ENCODE measurements at places on chromosomes 7 and 10.

DNA sequence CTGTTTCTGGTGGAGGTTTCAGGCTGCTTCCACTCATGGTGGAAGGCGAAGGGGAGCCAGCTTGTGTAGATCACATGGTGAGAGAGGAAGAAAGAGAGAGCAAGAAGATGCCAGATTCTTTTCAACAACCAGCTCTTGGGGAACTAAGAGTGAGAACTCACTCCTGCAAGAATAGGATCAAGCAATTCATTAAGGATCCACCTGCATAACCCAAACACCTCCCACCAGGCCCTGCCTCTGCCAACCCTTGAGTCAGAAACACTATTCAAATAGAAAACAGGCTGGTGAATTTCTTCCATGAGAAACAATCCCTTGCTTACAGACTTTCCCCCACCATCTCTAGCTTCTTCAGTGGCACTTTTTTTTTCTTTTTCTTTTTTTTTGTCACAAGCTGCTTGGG is 317.2 kb downstream of the GPR158 start:
- no peak for DNase-seq

DNA sequence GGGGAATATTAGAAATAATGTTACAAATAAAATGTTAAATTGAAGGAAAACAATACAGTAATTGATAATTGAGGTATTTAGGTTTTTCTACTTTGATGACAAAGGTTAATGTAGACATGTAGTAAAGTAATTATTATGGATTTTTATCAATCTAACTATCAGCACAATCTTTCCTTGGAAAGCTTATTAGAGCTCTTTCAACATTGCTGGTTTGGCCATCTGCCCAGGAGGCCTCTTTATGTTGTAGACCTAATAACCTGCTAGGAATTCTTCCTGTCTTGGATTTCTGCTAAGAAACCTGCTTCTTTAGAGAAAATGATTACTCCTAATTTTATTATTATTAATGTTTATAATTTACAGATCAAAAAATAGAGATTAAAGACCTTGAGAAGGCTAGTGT is 78.9 kb downstream of the CHRM2 start:
- no peak for DNase-seq

DNA sequence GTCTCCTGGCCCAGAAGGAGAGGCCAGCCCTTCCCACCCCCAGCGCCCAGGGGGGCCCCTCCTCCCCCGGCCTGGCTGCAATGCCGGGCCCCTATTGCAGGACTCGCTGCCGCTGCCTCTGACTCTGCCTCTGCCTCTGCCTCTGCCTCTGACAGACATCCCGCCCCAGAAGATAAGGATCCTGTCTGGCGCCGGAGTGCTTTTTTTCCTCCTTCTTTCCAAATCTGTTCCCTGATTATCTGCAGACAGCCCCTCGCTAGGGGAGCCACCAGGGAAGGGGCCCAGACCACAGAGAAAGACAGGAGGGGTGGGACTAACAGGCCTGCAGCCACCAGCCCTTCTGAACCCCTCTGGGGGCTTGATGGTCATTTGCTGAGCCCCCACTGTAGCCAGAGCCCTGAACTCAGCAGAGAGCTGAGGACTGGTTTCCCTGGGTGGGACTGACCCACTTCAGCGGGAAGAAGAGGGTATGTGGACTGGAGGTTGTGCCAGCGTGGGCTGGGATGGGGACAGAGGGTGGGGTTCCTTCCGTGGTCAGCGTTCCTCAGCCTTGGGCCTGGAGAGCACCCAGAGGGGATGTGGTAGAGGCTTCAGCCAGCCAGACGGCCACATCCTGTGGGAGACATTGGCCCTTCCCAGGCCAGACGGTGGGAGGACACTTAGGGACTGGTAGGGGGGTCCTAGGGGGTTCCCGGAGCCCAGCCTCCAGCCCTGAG is 22.8 kb downstream of the UNC5B start:
- DNase-seq, result no peak

GRCh38 chr7:112882511-112882910 is 92.3 kb upstream of the TMEM168 start:
- DNase-seq, result no peak

DNA sequence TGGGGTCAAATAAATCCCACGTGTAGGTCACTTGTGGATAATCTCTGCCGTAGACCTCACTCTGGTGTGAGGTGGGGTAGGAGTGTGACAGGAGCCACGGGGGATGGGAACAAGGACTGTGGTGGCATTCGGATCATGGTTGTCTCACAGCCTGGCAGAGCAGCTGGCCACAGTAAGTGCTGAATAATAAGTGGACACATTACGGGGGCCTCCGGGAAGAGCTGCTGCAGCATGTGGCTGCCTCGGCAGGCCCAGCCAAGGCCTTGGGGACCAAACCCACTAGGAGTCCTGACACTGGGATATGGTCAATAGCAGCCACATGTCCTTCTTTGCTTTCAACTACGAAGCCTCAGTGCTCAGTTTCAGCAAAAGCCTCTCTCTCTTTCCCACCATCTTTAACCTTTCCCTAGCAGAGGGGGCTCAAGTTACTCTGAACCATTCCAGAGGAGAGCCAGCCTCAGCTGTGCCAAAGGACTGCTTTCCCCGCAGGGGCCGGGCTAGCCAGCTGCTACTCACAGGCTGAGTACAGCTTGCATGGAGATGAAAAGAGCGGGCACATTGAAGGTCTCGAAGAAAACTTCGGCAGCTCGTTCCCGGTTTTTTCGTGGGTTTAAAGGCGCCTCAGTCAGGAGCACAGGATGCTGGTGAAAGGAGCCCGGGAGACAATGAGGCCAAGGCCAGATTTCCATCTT is 17.3 kb downstream of the ACTR1A start:
- DNase-seq, result no peak

- DNase-seq, result no peak
Observed at GRCh38 chr7:41203542-41203941, 499.3 kb downstream of the INHBA start.

DNA sequence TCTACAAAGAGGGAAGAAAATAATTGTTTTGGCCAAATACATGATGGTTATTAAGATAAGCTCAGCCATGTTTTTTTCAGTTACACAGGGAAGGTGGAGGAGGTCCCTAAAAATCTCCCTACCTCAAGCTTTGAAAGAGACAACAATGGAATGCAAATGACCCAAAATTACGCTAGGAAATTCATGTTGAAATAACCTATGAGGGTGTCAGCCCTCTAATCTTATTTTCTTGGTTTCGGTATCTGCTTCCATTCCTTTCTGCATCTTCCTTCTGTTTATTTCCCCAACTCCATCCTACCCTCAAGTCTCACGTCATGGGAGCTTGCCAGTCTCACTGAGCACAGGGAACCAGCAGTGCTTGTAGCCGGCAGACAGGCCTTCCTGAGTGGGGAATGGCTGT is 40.6 kb upstream of the SMNDC1 start:
- DNase-seq, result no peak

- no peak for DNase-seq
Observed at GRCh38 chr10:100043344-100043743, 33.6 kb upstream of the DNMBP start.

GRCh38 chr7:18345641-18346234 is 149.8 kb upstream of the HDAC9 start:
- no peak for DNase-seq

- no peak for DNase-seq
Observed at GRCh38 chr7:47317487-47317886, 264.4 kb downstream of the TNS3 start.

DNA sequence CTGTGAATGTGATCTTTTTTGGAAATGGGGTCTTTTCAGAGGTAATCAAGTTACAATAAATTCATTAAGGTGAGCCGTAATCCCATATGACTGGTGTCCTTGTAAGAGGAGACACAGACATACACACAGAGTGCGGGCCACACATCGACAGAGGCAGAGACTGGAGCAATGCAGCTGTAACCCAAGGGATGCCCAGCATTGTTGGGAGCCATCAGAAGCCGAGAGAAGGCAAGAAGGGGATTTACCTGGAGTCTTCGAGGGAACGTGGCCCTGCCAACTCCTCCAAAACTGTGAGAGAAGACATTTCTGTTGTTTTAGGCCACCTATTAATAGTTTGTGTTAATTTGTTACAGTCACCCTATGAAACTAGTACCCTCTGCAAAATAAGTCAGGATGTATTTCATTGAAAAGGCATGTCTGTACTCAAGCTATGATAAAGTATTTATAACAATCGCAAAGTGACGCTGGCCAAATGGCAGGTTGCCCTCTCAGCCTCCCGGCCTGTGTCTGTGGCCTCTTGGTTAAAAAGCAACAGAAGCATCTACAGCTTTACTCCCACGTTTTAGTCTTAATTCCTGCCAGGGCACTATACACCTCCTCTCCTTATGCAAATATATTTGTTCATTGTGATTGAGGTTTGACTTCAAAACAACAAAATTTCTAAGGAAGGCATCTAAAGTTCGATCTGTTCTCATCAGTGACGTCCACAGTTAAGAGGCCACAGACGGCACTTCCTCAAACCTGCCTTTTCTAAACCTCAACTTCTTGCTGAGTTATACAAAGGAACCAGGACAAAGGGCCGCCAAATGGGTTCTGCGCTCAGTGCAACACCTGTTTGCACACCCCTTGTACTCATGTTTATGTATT is 46.8 kb downstream of the HIPK2 start:
- DNase-seq, result no peak

DNA sequence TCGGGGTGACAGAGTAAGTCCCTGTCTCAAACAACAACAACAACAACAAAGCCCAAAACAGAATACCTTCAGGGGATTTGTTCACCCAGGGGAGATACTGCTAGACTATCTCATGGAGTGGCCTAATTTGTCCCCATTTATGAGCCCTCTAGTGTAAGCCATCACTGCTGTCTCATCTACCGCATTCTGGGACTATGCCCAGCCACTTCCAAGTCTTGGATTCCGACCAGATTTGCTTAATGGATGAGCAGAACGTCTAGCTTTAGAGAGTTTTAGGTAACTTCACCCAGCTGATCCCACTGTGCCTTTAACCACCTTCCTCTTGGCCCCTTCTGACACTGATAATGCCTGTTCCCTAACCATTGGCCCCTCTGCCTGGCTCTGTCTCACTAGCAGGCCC is 47.1 kb downstream of the PAPSS2 start:
- DNase-seq, result no peak
